ENCODE measurements at places on chromosomes 13 and 19. TPM values are rescaled to one million over a fixed set of nuclear protein-coding genes. Genes with fewer than 3 reads are reported as not detected.

DNA sequence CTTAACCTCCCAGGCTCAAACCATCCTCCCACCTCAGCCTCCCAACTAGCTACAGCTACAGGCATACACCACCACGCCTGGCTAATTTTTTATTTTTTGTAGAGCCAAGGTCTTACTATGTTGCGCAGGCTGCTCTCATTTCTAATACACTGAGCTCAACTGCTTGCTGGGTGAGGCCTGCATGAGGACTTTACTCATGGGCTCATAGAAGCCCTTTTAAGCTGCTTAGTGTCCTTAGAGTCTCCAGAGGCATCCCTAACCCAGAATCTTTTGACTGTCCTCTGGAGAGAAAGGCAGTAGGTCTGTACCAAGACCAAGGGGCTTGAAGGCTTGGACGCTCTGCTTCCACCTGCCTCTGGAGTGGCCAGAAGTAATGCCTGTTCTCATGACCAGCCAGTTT lies 141.6 kb downstream of the TM9SF2 start:
- no peak for DNase-seq

Gene LRCH1
- 30.6 TPM for polyA plus RNA-seq

DNA sequence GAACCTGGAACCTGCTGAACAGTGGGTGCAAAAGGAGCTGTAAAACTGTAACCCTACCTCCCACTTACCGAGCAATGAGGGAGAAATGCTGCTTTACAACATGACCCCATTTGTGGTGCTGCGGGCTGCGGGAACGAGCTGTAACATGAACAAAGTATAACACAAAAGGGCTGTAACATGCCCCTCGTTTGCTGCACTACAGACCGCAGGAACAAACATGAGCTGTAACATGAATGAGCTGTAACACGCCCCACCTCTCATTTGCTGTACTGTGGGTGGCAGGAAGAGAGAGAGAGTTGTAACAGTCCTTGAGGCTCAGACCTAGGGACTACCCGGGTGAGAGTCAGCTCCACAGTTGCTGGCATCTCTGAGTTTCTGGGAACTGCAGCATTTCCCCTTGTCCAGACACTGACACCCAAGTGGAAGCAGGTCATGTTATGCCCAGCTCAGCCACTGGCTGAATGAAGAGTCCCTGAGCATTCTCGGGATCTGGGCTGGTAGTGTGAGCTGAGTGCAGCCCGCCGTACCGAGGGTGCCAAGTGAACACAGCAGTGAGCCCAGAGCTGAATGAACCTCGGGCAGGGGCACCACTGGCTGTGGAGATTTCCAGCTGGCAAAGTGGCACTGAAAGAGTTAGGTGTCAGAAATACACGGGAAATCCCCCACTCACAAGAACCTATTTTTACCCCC lies 1385.3 kb upstream of the SPRY2 start:
- DNase-seq, result no peak

DNA sequence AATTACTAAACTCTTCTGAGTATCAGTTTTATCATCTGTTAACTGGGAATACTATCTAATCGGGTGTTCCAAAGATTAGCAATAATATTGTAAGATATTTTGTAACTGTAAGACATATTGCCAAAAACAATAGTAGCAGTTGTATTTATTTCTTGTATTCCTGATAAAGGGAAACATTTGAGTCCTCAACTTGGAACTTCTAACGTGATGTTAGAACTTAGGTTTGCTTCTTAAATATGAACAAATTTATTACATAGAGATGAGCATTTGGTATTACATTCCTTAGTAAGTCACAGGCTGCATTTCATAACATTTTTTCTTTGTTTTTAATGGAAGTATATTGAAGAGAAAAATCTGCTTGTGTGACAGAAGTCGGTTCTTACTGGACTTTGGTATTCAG lies 225.3 kb downstream of the NALCN start:
- no peak for DNase-seq

DNA sequence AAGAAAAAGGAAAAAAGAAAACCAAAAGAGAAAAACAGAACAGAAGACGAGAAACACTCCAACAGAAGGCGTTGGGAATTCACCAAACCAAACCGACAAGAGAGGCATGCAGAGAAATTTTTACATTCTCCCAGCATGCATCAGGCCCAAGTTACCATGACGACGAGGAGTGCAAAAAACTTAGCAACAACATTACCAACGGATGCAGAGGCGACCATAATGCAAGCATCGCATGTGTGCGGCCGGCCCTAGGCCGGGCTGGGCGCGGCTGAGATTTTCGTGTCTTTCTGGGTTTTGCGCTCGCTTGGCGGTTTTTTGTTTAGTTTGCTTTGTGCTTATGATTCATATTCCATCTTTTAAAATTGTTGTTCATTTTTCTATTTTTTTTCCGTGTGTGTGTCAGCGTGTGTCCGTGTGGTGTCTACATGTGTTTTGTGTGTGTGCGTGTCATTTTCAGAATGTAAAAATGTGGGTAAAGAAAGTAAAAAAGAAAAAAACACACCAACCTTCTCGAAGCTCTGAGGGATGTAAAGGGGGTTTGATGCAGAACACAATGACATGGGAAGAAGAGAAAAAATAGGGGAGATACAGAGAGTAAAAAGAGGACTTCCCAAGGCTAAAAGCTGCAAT lies 84.9 kb downstream of the PTPRS start:
- DNase-seq, result no peak

DNA sequence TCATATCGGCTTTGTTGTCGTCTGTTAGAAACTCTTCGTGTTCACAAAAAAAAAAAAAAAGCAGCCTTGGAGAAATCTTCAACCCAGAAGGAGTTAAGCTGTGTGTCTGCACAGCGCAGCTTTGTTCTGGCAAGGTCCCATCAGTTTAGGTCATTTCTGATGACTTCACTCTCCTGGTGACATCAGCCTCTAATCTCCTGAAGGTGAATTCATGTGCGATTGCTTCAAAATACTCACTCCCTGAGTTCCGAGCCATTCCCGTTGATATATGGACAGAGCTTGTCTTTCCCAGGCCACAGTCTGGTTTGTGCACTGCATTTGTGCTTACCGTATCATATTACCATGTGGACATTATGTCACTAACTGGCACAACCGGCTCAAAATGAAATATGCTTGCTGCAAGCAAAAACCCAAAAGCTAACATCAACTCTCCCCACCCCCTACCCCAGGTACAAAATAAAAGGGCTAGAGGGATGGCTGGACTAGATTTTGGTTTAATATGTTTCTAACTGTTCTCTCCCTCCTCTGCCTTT lies 342.4 kb downstream of the KCNRG start:
- no peak for DNase-seq

DNA sequence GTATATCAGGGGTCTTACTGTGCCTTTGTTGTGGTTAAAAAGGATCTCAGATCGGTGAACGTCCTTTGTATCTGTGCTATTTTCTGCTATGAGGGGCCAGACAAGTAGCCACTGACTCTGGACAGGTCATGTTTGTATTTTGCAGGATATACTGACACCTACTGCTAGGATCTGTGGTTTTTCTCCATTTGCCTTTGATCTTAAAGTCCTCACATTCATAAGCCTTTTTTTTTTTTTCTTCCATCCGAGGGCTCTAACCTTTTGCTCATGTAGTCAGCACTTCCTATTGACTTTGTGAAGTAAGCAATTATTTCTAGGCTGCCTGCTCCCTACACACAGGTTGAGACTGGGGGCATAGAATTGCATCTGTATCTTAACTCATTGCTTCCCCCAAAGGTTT lies 106.2 kb downstream of the SLITRK5 start:
- no peak for DNase-seq

GRCh38 chr19:52227196-52227940 lies 37.5 kb downstream of the PPP2R1A start:
- DNase-seq, result no peak

Measured in left renal cortex interstitium (tissue), 4 donors.